ENCODE measurements at places on chromosomes 12 and 14. TPM values are rescaled to one million over a fixed set of nuclear protein-coding genes. Genes with fewer than 3 reads are reported as not detected.

P2RX2 gene
- not detected for total RNA-seq

RPGRIP1 gene
- not detected for total RNA-seq

TMTC1 gene
- total RNA-seq = 4.5 TPM

RASSF8 gene
- total RNA-seq = 14.3 TPM

PZP gene
- total RNA-seq = not detected

CCDC38 gene
- 0.13 TPM for total RNA-seq
